Forelimb muscle (tissue), 1 donor: ENCODE measurements at places on chromosomes 3 and 15.

GRCh38 chr15:85693277-85693676 is 101.4 kb downstream of the KLHL25 start:
- no peak for DNase-seq

- no peak for DNase-seq
Measured at GRCh38 chr3:98406034-98406433, 15.6 kb downstream of the OR5K3 start.

DNA sequence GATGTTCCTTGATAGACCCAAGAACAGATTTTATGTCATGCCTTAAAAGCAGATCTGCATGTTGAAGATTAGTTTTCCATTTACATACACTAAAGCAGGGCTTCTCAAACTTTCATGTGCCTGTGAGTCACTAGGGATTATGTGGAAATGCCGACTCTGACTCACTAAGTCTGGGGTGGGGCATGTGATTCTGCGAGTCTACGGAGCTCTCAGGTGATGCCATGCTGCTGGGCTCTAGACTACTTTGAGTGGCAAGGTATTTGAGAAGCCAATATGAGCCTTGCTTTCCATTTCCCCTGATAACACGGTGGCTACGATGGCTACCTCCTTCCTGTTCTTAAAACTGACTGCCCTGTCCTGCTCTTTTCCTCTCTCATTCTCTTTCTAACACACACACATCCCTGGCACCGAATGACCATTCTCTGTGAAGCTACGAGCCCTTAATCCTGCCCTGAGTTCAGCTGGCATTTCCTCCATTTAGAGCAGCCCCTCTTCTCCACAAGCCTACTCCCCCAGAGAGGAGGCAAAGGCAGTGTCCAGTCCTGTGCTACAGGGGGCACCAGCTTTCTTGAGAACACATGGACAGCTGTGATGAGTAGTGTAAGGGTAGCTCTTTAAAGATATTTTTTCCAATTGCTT is 39.7 kb upstream of the PYGO1 start:
- DNase-seq: no peak

- no peak for DNase-seq
Measured at GRCh38 chr3:14836049-14836468, 17.3 kb downstream of the FGD5 start.

DNA sequence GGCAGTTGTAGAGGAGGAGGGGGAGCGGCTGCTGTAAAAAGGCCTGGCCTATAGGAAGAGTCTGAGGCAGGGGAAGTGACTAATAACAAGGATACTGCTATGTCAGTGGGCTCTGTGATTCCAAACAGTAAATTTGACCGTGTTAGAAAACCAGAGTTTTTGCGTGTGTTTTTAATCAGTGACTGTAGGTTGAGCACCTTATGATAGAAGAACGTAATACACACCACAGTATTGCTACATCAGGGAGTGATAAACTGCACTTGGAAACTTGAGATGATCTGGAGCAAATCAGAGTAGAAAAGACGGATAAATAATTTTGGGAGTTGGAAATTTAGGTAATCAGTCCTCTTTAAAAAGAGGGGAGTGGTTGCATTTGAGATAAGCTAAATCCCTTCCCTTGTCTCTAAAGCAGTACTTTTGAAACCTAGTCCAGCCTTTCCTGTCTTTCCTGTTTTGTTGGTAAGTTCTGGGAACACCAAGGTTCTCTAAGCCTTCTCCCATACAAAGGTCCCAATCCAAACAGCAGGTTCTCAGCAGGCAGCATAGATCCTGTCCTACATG is 130.5 kb upstream of the NR2E3 start:
- DNase-seq: no peak

DNA sequence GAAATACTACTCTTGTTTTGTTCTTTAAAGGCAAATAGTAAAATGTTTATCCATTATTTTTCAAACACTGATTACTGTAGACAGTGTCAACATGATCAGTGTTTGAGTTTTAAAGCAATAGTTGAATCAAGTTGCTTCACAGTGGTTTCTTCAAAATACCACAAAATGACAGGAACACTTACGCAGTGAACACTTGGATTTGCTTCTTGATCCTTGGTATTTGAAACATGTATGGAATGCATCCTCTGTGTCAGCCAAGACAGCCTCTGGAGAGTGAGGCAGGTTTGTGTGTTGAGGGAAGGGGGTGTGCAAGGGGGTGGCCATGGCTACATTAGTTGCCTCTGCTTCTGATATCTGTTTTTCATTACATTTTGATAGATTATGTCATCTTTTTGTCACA is 413.0 kb downstream of the RBMS3 start:
- DNase-seq: no peak

DNA sequence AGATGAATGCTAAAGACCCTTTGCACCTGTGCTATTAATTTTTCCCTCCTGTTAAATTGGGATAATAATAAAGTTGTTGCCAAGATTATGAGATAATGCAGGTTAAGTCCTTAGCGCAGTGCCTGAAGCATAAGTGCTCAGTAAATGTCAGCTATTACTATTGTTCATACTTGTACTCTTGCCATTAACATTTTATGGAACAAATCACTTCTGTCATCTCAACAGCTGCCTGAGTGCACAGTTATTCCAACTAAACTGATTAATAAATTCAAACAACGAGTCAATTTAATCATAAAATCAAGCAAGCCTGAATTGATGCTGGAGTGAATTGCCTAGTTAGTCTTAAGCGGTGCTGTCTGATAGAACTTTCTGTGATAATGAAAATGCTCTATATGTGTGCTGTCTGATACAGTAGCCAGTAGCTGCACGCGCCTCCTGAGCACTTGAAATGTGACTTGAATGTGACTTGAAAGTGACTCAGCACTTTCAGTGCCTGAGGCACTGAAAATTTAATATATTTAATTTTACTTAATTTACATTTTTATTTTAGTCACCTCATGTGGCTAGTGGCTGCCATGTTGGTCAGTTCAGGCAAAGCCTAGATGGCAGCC is 198.7 kb upstream of the PFN2 start:
- no peak for DNase-seq

DNA sequence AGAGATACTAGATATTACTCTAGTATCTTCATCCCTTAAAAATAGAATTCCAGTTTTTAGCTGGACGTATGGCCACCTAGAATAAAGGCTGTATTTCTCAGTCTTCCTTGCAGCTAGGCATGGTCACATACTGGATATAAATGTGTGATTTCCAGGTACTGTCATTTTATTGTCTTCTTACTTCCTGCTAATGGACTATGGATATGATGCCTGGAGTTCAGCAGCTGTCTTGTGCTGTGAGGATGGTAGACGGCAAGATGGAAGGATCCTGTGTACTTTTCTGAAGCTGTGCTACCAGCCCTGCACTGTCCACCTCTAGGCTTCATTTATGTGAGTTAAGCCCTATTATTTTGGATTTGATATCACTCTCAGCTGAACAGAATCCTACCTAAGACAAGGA is 83.4 kb downstream of the EBLN2 start:
- DNase-seq: no peak

DNA sequence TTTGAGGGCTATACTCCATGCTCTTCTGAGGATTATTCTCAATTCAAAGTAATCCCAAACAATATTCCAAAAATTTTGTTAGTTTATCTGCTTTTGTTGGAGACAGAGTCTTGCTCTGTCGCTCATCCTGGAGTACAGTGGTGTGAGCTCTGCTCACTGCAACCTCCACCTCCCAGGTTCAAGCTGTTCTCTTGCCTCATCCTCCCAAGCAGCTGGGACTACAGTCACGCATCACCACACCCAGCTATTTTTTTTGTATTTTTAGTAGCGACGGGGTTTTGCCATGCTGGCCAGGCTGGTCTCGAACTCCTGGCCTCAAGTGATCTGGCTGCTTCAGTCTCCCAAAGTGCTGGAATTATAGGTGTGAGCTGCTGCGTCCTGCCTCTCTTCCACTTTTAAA is 39.1 kb downstream of the MEF2A start:
- DNase-seq: no peak

GRCh38 chr3:67388738-67389137 is 265.7 kb downstream of the SUCLG2 start:
- no peak for DNase-seq

DNA sequence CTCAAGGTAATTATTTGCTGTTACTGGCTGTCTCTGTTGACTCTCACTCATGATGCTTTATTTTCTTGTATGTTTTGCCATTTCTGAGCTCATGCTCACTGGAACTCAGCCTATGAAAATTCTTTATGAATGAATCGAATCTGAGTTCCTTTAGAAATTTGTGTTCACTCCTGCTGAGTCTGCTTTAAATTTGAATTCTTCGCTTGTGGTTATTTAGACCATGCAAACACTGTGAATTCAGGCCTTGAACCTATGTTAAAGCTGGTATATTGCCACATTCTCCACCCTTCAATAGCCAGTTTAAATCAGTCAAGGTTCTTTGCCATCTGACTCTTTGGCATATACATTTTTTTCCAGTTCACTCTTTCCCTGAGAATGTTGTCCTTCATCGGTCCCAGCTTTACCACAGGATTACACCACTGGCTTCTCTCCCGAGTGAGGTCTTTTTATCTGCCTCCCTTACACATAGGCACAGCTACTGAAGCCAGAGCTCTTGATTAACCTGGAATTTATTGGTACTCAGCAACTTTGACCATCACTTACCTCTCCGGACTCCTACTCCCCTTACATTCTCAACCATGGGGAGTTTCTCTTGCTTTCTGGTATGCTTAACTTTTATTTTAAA is 400.6 kb downstream of the VPS13C start:
- no peak for DNase-seq

- DNase-seq: no peak
Measured at GRCh38 chr3:12178091-12178820, 19.5 kb upstream of the TIMP4 start.

DNA sequence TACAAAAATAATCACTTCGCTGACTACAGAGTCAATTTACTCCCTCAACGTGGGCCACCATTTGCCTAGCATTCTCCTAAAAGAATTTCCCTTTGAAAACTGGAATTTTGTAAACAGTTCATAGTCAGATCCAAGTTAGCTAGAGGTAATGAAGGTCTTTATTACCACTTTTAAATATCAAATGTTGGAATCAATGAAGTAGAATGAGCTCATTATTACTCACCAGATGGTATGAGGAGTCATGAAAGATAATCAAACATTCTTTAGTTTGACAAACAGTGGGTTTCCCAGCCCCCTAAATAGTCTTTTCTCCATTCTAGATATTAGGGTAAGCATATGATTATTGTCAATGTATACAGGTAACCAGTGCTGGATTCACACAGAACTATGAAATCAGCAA is 455.7 kb upstream of the THBS1 start:
- DNase-seq: no peak

DNA sequence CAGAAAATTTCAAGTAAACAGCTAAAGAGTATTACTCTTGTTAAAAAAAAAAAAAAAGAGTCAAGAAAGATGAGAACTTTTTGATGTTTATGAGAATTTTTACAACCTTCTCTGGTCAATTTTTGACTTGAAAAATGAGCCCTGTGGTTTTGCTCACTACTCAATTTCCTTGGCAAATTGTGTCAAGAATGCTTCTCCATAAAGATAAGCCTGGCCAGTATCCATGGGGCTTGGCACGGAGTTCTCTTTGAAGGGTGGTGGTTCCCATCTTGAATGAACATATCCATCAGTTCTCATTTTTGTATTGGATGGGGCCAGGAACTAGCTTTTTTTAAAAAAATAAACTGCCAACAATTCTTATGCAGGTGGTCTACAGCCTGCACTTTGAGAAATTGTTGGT is 179.9 kb downstream of the RYR3 start:
- DNase-seq: no peak

DNA sequence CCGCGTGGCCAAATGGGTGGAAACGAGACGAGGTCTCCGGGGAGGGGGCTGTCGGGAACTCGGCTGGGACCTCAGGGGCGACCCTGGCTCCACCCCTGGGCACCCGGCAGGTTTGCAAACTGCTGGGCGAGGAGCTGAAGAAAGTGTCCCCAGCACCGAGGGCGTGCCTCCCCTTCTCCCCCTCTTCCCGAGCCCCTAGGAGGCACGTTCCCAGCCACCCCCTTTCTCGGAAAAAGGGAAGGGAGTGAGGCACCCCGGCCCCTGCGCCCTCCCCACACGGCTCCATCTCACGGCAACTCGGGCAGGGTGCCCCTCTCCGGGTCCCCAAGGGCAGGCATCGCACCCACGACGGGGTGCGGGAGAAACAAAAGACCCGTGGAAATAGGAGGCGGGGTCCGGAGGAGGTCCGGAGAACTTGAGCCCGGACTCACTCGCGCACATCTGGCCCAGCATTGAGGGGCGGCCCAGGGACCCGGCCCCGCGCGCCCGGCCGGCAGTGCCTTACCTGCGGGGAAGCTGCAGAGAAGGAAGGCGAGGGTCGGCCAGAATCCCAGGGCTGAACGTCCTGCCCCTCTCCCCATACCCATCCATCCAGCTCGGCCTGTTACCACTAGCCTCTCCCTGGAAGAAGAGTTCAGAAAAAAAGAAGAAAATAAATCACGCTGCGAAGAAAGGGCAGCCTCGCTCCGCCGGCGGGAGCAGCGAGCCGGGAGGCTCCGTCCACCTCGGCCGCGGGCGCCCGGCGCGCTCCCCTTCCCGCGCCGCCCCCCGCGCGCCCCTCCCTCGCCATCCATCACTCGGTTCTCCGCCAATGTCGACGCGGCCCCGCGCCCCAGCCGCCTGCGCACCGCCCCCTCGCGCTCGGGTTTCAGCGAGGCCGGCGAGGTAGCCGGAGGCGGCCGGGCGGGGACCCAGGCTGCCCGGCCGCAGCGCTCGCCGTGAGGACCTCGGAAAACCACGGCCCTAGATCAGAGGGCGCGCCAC is 16.3 kb downstream of the RGMA start:
- DNase-seq: peak; percentile 58

- no peak for DNase-seq
Measured at GRCh38 chr3:41598402-41599126, 363.3 kb downstream of the ULK4 start.

DNA sequence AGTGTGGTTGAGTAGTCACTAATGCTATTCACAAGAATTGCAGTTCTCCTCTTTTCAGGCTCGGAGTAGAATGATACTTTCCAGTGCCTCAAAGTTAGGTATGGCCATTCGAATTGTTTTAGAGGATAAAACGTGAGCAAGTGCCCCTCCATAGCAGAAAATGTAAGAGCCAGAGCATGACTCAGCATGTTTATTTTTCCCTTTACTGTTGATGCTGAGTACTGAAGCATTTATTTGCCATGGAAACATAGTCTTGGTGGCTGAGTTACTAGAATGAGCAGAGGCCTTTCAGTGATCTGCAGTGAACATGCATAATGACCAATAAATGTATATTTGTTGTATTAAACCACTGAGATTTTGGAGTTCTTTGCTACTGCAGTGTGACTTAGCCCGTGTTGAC is 540.6 kb downstream of the NLGN1 start:
- DNase-seq: no peak

GRCh38 chr3:25823314-25823713 is 33.4 kb downstream of the OXSM start:
- no peak for DNase-seq
